ENCODE measurements at places on chromosomes 3 and 15. TPM values are rescaled to one million over a fixed set of nuclear protein-coding genes. Genes with fewer than 3 reads are reported as not detected.

Gene CYP1A2
- total RNA-seq, result not detected

Gene MYO5A
- 42.1 TPM for total RNA-seq

DNA sequence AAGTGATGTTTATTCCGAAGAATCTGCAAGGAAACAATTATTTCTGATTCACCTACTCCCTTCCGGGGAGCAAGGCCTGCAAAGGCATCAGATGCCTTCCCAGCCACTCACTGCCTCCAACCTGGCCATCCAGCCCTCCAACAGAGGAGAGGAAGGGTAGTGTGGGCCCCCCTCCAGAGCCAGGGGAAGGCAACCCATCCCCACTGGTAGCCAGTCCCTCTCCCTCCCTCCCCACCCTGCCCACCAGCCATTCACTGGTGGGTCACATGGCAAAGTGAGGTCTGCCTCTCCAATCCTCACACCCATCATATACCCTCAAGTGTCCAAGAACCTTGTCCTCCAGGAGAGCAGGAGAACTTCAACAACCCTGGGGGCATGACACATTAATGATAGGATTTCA lies 2.4 kb upstream of the VIPR1 start:
- no peak for DNase-seq

DNA sequence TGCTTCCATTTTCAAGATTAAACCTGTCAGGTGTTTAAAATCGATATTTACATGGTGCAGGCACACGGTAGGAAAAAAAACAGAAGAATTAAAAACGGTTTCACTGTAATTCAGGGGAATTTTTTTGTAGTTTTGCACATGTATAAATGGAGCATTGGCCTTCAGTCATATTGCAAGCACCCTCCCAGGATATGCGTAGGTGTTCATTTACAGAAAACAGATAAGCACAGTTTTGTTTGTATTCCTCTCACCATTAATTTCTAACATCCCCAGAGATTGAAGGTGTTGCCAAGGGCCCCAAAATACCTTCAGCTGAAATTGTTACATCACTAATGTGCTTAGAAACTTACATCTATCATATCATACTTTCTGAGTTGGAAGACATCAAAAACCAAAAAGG lies 427.1 kb upstream of the NR2F2 start:
- DNase-seq, result no peak

DNA sequence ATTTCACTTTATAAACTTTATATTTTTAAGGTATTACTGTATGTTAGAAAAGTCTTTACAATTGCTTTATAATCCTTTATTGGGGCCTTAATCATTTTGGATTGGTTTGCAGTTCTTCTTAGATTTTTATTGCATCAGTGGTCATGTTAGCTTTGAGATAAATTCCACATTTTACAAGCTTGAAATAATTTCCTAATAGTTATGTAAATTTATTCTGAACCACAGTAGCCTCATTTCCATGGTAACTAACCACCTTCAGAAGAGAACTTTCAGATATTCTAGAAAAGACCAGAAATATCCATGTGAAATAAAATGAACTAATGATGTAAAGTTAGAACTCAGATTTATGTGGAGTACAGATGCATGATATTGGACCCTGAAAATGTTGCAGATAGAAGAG lies 94.2 kb downstream of the NEO1 start:
- no peak for DNase-seq

- DNase-seq, result no peak
These were observed 56.8 kb upstream of the LCTL start for GRCh38 chr15:66622591-66623022.

DNA sequence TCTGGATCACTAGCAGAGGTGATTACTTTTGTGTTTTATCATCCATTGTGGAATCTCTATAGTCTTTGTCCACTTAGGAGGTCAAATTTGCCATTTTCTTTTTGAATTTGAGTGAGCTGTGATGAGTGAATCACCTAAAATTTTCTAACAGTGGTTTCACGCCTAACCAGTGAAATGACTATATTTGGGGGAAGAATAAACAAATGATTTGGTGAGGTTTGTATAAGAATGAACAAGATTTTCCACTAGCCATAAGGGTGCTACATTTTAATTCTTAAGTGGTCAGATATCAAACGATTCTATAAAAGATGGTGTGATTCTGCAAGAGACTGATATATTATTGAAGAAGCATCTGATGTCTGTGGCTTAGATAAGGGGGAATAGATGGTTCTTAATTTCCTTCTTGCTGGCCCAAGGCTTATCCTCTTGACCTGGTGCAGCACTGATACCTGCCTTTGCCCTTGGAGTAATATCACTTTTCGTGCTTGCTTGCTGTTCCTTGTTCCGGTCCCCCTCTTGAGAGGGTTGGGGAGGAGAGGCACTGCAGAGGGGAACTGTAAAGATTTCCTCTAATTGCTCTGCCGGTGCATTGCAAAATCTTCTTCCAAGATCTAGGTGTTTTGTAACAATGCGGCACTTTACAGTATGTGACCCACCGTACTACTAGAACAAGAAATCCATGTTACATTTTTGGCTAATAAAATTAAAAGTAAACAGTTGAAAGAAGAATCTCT lies 14.5 kb downstream of the C3orf20 start:
- DNase-seq, result no peak

Data from PC-3 (cell line).